ENCODE measurements at places on chromosomes 12 and 14.

DNA sequence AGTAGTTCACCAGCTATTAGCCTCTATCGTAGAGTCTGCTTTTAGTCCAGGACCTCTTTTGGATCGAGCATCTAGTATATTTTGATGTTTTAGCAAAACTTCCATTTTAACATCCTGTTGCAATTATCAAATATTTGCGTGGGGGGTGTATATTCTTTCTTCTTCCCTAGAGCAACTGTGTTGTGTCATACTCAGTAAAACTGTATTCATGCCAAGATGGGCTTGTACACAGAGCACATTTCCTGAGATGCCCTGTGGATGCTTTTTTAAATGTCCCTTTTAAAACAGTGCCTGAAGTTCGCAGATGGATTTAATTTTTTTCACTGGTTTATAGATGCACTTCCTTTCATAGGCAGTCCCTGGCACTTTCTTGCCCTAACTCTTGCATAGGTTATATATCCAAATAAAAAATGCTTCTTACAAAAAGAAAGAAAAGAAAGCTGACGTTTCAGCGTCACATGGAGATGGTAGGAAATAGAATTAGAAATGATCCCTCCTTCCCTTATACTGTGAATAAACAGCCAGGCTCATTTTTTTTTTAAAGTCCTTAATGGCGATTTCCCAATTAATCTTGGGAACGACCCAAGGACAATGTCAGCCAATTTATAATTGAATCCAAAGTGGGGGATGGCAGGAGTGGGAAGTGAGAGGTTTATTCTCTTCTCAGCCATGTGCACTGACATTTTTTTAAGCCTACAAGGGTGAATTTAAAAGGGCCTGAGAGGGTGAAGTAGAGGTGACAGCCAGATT lies 247.0 kb downstream of the SLC41A2 start:
- no peak for DNase-seq

DNA sequence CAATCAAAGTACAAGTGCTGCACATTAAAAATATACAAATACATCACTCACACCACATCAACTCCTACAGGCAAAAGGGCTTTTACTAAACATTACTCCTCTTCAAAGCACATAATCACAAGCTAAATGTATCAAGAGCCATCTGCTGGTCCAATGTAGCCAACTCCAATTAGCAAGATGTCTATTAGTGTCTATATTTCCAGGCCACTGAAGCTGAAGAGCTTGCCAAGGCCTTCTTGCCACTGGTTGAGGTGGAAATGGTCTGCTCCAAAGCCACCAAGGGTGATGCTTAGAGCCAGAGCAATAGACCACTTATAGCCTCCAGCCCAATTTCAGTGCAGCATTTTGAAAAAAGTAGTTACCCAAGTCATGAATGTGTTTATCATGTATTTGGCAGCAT lies 54.4 kb downstream of the RASSF9 start:
- DNase-seq, result no peak

DNA sequence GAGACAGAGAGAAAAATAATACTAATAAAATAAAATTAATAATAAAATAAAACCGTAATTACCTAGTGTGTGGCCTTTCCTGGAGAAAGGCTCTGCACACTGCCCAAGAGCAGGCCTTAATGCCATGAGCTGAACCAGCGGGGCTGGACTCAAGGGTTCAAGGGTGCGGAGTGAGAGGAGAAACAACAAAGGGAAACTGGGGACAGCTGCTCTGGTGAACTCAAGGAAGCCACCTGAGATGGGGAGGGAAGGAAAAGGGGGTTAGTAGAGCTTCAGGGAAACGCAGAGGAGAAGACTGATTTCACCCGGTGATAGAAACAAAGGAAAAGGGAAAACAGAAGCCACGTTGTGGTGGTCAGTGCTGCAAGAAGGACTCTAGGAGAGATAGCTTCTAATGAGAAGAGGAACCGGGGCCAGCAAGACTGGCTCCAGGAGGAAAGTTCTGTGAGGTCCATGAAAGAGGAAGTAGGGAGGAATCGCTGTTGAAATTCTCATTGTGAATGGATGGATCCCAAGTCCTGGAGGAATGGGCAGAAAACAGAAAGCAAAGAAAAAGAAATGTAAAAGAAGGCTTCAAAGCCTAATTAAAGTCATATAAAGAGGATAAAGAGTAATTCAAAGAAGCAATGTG lies 48.3 kb upstream of the BCL2L14 start:
- DNase-seq, result no peak

- no peak for DNase-seq
These were observed 7.6 kb downstream of the AJUBA start for GRCh38 chr14:22974530-22975313.

DNA sequence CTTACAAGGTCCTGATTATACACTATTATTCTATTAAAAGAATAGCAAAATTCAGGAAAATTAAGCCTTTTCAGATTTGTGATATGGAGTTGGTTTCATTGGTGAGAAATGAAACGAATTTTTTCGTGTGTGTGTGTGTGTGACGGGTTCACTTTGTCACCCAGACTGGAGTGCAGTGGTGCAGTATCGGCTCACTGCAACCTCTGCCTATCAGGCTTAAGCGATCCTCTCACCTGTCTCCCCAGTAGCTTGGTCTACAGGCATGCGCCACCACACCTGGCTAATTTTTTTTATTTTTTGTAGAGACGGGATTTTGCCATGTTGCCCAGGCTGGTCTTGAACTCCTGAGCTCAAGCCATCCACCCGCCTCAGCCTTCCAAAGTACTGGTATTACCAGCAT lies 9.7 kb downstream of the PCBP2 start:
- DNase-seq, result no peak

DNA sequence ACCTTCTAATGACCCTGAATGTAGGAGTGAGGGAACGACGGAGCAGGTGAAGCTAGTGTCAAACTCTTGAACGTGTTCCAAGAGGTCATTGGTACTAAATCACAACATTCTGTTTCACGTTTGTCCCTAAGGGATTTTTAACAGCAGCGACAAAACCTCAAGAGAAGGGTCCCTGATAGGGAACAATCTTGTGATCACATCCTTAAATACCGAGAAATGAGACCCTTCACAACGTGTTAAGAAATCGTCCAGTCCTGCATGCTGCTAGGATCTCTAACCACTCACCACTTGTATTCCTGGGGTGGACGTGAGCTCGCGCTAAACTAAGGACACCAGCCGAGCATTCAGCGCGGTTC lies 134.1 kb upstream of the KRAS start:
- DNase-seq, result no peak

- no peak for DNase-seq
These were observed 58.2 kb downstream of the CCER1 start for GRCh38 chr12:90896821-90897220.

GRCh38 chr14:36439766-36440165 lies 80.3 kb downstream of the NKX2-1 start:
- DNase-seq, result no peak

GRCh38 chr14:97055355-97055754 lies 258.2 kb downstream of the VRK1 start:
- DNase-seq, result no peak

DNA sequence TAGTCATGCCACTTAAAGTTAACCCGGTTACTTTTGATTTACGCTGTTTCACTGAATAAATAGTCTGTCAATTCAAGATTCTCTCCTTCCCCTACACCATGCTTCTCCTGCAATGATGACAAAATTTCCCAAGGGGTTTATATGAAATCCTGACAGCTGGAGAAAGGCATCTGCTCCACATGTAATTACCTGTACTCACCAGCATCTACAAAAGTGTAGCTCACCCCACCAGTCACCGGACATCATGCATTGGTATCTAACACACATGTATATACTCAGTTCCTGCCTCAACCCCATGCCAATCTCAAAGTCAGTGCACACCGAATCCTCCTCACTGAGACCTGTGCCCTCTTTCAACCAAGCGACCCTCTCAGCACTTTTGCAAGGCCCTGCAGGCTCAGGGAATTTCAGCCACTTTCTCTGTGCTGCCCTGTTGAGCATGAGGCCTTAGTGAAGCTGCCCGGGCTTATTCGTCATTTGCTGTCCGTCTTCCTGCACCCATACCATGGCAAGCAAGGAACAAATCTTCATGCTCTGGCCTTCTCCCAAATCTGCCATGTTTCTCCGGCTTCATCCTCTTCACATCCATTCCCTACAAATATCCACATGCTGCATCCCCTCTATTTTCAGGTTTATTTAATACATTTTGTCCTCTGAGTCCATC lies 131.6 kb downstream of the SEC23A start:
- no peak for DNase-seq

DNA sequence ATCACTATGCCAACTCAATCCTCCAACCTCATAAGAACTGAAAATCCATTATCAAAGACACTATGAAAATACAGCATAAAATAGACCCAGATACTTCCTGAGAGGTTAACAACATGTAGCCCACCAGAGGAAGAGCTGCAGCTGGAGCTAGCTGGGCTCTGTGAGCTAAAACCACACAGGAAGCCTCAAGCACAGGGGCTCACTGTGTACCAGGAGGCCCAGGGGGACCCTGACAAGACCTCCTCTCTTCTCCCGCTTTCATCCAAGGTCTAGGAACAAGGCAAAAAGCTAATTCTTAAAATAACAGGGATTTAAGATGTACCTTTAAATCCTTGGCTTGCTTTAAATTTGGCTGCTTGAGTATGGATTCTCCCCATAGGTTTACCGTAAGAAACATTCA lies 53.6 kb downstream of the EIF2S3B start:
- DNase-seq, result no peak

DNA sequence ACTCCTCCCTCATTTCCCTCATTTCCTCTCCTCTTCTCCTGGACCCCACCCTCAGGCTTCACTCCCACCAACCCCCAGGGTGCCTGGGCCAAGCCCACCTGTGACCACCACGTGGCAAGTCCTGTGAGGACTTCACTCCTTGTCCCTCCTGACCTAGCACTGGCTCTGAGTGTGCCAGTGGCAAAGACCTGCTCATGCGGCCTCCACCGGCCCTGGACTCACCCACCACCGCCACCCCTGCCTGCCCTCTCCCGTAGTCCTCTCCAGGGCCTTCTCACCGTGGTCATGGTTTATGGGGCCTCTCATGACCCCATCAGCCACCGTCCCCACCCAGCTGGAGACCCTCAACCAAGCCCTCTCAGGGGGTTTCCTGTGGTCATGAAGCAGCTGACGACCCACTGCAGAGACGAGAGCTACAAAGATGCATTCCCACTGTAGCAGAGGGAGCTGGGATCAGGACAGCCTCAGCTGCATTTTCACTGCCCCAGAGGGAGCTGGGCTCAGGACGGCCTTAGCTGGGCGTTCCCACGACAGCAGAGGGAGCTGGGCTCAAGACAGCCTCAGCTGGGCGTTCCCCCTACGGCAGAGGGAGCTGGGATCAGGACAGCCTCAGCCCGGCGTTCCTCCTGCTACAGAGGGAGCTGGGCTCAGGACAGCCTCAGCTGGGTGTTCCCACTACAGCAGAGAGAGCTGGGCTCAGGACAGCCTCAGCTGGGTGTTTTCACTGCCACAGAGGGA lies 3.2 kb upstream of the C14orf180 start:
- DNase-seq, result no peak

DNA sequence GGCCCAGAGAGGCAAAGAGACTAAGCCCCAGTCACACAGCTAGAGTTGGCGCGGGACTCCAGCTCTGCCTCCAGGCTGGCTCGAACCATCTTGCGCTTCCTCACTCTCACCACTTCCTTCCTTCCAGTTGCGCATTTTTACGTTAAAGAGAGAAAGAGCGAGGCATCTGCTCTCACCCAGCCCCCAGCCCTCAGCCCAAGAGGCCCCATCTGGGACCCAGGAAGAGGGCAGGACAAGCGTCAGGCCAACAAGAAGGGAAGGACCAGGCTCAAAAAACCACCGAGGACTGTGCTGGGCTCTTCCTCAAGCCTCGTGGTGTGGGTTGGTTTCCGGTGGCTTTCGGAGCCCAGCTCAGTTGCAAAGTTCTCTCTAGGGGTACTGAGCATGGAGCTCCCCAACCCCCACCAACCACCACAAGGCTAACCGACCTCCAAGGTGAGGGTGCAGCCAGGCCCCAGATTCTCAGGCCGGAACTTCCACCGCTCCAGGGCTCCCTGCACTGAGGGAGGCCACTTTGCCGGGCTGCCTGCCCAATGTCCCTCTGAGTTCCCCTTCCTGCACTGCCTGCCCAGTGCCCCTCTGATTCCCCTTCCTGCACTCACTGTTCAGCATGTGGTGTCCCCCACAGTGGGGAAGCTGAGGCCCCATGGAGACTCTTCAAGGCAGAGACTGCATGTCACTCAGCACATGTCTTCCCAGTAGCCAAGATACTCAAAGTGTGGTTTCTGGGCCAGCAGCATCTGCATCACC lies 35.9 kb downstream of the TESC start:
- no peak for DNase-seq

GRCh38 chr12:106010741-106011140 lies 128.0 kb downstream of the NUAK1 start:
- DNase-seq, result no peak

- no peak for DNase-seq
These were observed 181.1 kb upstream of the NPAS3 start for GRCh38 chr14:32757568-32757967.

GRCh38 chr14:99505089-99505488 lies 23.9 kb downstream of the CCNK start:
- no peak for DNase-seq

DNA sequence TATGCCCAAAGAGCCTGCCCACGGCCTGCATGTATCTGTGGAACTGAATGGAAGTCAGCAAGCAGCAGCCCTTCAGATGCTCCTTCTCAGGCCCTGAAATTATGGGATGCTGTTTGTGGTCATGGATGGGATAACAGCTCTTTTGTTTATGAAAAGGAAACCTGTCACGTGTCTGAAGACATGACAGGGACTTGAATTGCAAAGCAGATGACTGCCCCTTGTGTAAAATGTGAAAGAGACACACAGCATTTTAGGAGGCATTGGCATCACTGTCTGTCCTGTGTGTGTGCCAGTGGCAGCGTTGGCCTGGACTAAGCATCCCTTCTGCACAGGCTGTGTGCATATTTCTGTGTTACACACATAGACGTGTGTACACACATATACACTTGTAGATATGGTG lies 192.1 kb downstream of the VRK1 start:
- DNase-seq, result no peak

DNA sequence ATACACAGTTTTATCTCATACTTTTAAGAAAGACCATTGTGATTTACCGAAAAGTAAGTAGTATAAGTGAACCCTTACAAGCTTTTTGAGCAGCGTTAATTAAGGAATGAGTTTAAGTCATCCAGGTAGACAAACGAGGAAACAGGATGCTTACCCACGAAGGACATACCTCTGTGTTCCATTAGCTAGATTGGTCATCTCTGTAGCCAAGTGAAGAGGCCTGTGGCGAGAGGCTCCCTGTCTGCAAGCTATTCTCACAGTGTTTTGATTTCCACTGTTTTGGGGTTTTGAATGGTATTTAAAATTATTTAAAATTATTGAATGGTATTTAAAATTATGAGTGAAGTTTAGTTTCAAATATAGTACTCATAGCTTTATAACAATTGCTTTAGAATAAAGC lies 342.1 kb upstream of the RGS6 start:
- no peak for DNase-seq

DNA sequence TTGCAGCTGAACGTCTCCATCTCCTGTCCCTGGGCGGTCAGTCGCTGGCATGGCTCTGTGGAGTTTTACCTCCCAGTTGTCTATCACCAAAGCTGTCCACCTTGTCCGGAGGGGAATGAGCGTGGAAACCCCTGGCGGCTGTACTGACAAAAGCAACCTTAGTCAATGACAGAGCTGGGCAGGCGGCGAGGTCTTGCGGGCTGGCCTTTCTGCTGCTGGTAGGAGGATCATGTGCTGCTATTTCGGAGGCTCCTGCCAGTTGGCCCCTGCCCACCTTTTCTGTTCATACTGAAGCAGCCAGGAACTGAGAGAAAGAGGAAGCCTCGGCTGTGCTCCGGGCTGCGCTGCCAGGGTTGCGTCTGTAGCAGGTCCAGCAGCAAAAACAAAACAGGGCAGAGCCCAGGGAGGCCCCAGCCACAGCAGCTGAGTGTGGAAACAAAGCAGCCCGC lies 57.7 kb downstream of the HMGA2 start:
- DNase-seq, result no peak

- DNase-seq, result no peak
These were observed 191.8 kb downstream of the SLC16A7 start for GRCh38 chr12:59787610-59788009.

All from neural crest cell (in vitro differentiated cells).